ENCODE measurements at places on chromosomes 7 and 10.
A peak's percentile ranks its signal among the peaks of the same experiment; 100 is the strongest.

- no peak for DNase-seq
These were observed 19.5 kb downstream of the TAS2R41 start for GRCh38 chr7:143497008-143497795.

DNA sequence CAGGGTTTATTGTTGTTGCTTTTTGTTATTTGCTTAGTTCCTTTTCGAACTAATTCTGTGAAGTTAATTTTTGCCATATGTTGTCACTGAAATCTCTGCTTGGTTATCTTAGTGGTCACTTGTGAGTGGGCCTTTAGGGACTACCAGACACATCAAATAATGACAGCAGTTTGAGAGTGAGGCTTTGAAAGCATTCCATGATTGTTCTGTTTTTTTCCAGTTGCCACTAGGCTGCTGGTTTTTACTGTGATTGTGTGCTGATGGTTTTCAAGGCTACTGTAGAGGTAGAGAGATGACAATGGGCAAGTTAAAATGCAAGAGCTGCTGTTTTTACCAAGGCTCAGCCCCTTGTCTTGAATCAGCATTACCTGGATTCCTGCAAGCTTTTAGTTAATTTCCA, 20.0 kb downstream of the SEPTIN7 start:
- no peak for DNase-seq

DNA sequence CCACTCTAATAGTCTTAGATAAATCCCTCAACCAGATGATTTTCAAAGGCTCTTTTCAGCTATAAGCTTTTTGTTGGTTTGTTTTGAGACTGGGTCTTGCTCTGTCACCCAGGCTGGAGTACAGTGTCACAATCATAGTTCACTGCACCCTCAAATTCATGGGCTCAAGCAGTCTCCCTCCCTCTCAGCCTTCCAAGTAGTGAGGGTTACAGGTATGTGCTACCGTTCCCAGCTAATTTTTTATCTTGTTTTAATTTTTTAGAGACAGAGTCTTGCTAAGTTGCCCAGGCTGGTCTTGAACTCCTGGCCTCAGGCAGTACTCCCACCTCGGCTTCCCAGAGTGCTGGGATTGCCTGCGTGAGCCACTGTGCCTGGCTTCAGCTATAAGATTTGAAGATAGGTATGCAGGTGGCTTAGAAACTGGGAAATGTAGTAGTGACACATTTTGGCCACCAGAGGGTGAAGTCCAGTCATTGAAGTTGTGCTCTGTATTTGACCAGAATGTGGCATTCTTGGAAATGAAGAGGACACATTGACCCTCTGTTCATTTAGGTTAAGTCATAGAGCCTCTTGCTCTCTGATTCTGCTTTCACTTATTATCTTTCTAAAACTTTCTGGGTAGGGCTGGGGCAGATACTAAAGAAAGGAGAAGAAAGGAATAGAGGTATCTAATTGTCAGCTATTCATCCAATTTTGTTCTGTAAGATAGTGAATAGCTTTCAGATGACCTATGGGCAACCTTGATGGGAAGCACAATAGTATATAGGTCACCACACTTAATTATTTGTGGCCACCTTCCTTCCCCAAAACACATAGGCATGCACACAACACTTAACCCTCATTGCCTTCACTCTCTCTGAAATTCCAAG, 36.0 kb downstream of the R3HCC1L start:
- peak; percentile 44 for DNase-seq

DNA sequence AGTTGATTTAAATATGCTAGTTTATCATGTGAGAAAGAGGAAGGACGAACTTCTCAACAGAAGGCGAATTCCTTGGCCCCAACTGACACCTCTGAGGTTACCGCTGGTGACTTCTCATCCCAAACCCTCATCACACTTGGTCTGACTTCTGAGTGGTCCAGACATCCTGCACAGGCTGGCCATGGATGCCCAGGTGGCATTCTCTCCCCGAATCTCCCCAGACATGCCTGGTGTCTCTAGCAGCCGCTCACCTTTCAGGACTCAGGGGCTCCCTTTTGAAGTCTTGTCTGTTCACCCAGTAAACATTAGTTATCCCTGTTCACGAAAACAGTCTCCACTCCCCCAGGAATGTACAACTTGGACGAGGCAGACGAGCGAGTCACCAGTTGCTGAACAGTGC, 157.7 kb downstream of the ADARB2 start:
- DNase-seq, result no peak

GRCh38 chr10:103281753-103282152, 4.8 kb downstream of the INA start:
- no peak for DNase-seq

- no peak for DNase-seq
These were observed 185.8 kb downstream of the SNX10 start for GRCh38 chr7:26477381-26477990.

DNA sequence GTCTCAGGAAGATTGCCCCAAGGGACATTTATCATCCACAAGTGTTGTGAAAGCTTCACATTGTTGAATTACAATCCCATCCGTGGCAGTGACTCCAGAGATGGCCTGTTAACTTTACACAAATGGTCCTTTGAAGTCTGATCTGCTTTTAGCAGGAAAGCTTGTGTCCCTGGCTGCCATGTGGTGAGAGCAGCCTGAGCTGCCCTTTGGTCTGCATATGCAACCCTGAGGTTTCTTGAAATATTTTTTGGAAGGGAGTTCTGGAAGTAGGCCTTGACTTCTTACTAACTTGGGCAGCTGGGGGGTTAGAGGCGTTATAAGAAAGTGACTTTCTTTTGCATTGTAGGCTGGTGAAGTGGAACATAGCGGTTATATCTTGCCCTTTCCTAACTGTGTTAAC, 41.3 kb upstream of the FAM180A start:
- no peak for DNase-seq
